ENCODE measurements at places on chromosomes 16 and 17.

- no peak for DNase-seq
These were observed 23.3 kb downstream of the ZNF75A start for GRCh38 chr16:3328643-3329042.

DNA sequence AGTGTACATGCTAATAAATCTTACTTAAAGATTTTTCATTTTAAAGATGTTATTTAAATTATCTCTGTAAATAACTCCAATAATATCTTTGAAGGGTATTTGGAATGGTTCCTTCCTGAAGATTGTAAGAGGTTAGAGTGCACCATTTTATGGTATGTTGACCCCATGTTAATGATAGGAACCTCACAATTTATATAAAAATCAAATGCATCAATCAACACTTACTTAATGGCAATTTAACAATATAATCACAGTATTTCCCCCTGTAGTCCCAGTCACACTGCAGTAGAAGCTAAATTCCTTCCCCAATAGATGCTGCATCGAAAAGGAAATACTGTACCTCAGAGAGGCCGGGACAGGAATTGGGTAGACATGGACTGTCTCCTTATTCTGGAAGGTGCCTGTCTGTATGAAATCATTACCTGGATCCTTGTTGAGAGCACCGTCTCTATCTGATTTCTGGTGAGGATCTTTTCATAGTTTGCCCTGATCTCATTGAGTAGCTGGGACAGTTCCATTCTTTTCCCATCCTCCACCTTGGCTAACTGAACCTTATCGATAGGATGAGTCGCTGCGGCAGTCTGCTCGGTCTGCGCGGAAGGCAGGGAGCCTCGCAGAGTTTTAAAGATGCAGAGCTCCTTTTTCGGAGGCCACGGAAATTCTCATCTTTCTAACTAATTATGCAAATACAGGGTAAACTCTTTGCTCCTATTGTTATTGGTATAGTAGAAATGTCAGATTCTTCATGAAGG is at the start of gene KRT222:
Gene KRT222, minus strand, starts transcription at position 596 of the 752 bp plus-strand sequence. Its CDS starts 78 bp downstream, at position 518.
- no peak for DNase-seq

- DNase-seq, result peak; percentile 91
These were observed at the start of gene KLHDC4 for GRCh38 chr16:87765776-87766484. Gene KLHDC4 (minus strand): TSS chr16:87765986. CDS start chr16:87765890, 96 bp downstream.

GRCh38 chr17:61757168-61757567 is 106.2 kb downstream of the BRIP1 start:
- DNase-seq, result peak; percentile 37

DNA sequence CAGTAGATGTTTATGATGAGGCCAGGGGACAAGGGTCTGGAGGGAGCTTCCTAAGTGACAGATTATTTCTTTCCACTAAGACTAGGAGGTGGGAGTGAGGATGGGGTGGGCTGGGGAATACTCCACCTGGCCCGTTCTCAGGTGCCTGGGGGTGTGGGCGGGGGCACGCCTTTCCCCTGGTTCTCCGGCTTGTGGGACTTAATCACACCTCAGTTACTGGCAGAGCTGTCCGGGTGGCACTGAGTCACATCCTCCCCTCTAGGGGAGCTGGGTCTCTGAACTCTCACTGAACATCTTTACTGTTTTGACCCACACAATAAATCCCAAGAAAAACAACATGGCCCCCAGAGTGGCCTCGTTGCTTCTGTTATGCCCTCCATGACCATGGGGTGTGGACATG is 332.8 kb downstream of the MAF start:
- peak; percentile 79 for DNase-seq

DNA sequence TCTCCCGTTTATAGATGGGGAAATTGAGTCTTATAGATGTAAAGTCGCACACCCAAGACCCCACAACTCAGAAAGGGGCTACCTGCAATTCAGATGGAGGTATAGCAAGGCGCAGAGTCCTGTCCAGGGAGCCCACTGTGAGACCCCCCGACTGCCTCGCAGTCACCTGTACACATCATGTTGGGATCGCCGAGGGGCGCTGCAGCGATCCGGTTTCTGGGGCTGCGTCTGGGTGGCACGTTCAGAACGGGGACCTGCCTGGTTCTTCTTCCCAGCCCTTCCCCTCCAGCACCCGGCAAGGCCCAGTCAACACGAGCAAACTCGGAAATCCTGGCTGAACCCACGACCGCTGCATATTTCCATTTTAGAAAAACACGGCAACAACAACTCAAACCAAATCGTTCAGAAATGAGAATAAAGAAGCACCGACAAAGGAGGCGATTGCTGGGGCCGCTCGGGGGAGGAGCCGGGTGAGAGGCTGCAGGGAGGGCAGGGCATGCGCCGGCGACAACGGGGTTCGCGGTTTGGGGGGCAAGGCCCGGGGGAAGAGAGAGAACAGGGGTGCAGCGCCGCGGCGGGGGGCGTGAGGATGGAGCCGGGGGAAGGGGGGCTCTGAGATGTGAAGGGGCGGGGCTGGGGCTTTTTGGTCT is 643 bp downstream of the HSDL1 start:
- peak; percentile 35 for DNase-seq

DNA sequence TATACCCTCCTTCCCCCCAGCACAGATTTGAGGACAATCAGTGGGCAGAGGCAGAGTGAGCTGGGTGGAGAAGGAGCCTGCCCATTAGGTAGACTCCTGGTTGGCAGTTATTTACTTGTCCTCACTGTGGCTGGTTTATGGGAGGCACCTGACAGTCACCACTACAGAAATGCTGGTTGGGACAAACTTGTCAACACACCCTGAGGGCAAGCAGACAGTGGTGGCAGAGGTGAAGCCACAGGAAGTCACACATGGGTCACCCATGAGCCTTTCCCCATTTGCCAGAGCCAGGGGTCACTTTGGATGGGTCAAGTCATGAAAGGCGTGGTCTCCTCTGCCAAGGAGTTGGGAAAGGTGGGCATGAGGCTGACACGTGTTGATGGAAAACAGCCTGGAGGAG is 6.4 kb downstream of the SCNN1G start:
- DNase-seq, result no peak

- peak; percentile 46 for DNase-seq
These were observed at the start of gene MMP15 for GRCh38 chr16:58025351-58026138. Gene MMP15 (plus strand): TSS chr16:58025754. CDS start chr16:58026351, 597 bp downstream.

GRCh38 chr16:68548947-68549346 is 9.9 kb downstream of the ZFP90 start:
- DNase-seq, result peak; percentile 3

DNA sequence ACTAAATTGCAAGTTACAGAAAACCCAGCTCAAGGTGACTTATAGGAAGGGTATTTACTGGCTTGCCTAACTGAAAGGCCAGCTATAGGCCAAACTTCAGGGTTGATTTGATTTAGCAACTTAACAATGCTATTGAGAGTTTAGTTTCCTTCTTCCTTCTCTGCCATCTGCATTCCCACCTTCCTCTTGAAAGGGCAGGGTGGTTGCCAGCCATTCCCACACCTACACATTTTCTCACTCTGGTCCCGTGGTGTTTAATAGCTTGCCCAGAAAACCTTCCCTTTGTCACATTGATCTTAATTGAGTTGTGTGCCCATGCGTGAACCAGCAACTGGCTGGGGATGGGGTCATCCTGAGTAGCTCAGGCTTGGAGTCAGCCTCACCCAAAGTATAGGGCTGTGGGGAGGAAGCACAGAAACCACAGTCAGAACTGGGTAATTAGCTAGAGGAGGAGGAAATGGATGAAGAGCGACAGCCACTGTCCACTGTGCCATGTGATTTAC is 194.7 kb downstream of the SPECC1 start:
- DNase-seq, result no peak

- DNase-seq, result no peak
These were observed 793.3 kb upstream of the GOT2 start for GRCh38 chr16:59527206-59527997.

GRCh38 chr17:77353684-77354419 is 213.1 kb downstream of the SEC14L1 start:
- no peak for DNase-seq

GRCh38 chr17:53321651-53322050 is 501.1 kb upstream of the KIF2B start:
- DNase-seq, result no peak

DNA sequence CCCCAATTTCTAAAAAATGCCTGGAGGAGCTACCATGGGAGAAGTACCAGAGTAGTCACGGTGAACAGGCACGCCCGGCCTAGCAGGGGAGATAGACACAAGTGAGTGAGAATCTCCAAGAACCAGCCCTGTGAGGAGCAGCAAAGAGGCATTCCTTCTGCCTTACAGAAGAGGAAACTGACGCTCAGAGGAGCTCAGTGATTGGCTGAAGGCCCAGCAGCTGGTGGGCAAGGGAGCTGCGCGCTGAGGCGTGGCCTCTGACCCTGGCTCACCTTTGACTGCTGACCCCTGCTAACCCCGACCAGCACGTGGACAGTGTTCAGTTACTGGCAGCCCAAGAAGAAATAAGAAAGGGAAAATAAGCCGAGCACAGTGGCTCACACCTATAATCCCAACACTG is 1.8 kb downstream of the C16orf96 start:
- no peak for DNase-seq

GRCh38 chr16:26756633-26757032 is 310.1 kb upstream of the C16orf82 start:
- DNase-seq, result no peak

Data from activated CD4-positive, alpha-beta T cell treated with anti-CD3 and anti-CD28 coated beads, Interleukin-2, amount 50 U/mL, for 16 hours (primary cell).